ENCODE measurements at places on chromosomes 2 and 18. TPM values are rescaled to one million over a fixed set of nuclear protein-coding genes. Genes with fewer than 3 reads are reported as not detected.

WDR7 gene
- total RNA-seq = 11.4 TPM

C2orf72 gene
- total RNA-seq = 3.0 TPM

DYSF gene
- 2.3 TPM for total RNA-seq

INHBB gene
- total RNA-seq = 2.2 TPM

Measured in HT1080 (cell line).